ENCODE measurements at places on chromosomes 3 and 15.

DNA sequence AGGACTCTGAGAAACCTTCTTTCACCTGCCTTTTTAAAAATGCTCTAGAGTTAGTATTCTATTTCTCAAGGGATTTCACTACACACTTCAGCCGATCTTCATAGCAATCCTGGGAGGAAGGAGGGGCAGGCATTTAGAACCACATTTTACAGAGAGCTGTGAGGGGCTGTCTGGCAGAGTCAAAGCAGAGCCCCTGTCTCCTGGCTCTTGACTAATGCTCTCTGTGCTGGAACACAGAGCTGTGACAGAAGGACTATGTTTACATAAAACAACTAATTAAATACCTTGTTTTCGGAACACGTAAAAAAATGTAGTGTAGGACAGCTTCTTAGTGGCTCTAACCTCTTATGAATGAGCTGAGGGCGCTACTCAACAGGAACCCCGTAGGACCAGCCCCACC, 7.6 kb upstream of the SPTBN5 start:
- no peak for DNase-seq

- no peak for DNase-seq
These were observed 409.2 kb downstream of the DIPK2A start for GRCh38 chr3:144380849-144381248.

DNA sequence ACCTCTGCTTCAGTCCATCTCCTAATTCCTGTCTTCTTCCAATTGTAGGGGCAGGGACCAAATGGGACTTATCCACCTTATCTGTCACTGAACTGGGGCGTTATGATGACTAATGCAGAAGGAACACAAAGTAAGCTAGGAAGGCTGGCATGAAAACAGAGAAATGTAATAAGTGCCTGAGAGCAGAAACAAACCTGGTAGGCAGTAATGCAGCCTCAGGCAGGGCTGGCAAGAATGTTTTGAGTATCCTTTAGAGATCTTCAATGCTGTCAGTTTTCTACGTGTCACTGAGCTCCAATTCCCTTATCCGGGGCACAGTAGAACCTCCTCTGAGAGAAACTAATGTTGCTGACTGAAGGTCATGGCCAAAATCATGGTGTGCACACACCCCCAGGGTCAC, 246.2 kb upstream of the TBL1XR1 start:
- DNase-seq, result no peak

- DNase-seq, result no peak
These were observed 189.2 kb upstream of the SLCO3A1 start for GRCh38 chr15:91664224-91664836.

DNA sequence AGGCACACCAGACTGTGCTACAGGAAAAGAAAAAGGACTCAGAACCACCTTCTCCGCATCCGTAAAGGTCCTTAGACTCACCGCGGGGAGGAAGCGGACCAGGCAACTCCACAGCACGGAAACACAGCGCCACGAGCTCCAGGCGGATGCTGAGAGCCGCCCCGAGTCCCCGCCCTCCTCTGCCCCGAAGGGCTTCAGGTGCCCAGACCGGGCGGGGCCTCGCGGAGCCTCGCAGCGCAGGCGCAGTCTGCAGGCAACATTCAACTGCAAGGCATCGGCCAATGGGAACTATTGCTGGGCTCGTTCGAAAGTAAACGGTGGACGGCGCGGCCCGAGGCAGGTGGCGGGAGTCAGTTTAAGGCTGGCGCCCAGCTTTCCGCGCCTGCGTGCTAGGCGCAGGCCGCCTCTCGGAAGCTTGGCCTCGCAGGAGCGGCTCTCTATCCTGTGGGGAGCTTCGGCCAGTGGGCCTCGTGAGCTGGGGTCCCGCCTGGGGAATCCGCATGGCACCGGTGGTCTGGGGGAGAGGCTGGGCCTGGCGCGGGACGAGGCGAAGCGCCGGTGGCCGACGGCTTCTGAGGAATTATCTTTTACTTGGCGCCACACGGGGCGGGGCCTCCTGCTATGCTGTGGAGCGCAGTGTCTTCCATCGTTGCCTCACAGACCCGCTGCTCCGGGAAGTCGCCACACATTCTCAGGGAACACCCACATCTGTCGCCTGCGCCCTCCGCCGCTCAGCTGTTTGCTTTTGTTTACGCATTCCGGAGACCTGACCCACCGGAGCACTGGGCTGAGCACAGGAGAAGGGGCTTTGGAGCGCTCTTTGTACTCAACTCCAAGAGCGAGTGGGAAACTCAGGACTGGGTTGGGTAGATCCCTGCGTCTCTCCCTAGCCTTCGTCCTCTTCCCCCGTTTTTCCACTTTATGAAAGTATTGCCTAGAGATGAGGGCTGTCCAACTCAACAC, at the start of gene TRIM59:
Gene TRIM59, minus strand, starts transcription at position 151 of the 963 bp plus-strand sequence. CDS start 10,603 bp downstream, outside the sequence.
- peak; percentile 93 for DNase-seq

DNA sequence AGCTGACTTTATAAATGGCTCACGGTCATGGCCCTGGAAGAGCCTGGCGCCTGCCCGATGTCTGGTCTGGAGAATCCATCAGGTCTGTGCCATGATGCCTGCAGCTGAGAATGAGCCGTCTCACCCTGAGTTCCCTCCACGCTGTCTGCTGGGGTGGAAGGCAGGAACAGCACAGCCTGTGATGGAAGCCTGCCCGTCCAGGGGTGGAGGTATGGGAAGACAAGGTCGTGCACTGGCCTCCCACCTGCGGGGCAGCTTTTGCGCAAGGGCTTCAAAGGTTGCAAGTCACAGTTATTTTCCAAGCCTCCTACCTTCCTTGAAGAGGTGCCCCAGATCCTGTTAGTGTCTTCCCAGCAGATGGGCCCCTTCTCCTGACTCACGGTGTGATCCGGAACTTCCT, 275.5 kb downstream of the FAM43A start:
- DNase-seq, result no peak

DNA sequence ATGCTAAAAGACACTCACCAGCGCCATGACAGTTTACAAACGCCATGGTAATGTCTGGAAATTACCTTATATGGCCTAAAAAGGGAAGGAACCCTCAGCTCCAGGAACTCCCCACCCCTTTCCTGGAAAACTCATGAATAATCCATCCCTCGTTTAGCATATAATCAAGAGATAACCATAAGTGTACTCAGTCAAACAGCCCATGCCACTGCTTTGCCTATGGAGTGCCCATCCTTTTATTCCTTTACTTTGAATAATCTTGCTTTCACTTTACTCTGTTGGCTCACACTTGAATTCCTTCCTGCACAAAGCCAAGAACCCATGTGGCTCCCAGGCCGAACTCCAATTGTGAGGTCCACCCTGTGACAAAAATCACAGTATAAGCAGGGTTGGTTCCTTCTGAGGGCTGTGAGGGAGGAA, 19.1 kb upstream of the FSTL1 start:
- no peak for DNase-seq

GRCh38 chr15:52540374-52541012, 11.8 kb upstream of the MYO5A start:
- no peak for DNase-seq

- DNase-seq, result no peak
These were observed 41.7 kb downstream of the APH1B start for GRCh38 chr15:63319065-63319464.

DNA sequence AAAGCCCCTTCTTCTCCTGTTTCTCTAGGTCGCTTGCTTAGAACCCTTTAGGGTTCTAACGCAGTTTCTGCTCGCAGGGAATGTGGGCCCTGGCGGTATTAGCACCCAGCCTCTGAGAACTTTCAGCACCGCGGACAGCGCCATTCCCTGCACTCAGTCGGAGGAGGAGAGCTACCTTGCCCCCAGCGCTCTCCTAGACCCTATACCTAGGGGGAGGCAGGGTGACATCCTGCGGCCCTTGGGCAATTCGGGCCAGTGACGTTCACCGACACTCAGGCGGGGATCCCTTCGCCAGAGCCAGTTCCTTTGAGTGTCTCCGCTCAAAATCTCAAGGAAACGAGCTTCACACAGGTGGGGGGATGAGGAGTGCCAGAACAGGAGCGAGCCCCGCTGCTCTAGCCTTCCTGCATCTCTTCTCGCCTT, 1.3 kb downstream of the SLC7A14 start:
- peak; percentile 34 for DNase-seq

DNA sequence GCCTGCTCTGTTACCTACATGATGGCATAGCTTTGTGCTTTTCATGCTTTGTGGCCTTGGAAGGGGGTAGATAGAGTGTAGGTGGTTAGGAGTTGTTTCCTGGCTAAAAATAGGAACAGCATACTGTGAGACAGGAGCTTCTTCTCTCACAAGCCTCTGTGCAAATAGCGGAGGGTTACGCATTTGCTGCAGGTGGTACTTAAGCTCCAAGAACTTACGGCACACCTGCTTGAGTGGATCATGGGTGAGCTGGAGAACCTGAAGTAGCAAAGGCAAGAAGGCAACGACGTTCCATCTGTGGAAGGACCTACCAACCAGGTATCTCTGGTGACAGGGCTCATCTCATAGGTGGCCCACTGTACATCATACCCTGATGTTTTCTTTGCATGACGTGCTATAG, 66.0 kb downstream of the ST6GAL1 start:
- DNase-seq, result no peak

GRCh38 chr15:51499379-51499976, 123.1 kb downstream of the DMXL2 start:
- DNase-seq, result no peak

- DNase-seq, result no peak
These were observed 69.8 kb downstream of the CHRNA7 start for GRCh38 chr15:32099956-32100684.

- no peak for DNase-seq
These were observed 421.4 kb downstream of the SHQ1 start for GRCh38 chr3:72426618-72427397.

GRCh38 chr3:138938877-138939560, 7.9 kb downstream of the FOXL2 start:
- DNase-seq, result no peak

DNA sequence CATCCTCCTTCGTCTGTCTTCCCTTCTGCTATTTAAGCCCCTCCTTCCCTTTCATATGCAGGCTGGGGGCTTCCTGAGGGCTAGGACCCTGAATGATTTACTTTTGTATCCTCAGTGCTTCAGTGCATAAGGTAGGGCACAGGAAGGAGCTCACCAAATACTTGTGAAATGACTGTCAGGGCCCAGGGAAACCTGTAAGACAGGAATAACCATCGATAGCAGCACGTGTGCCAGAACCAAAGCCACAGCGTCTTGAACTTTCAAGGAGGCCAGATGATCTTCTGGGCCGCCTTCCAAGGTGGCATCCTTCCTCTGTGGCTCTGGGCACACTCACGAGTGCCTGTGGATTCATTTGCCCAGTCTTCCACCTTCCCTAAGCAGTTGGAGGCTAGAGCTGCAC, 3.9 kb downstream of the TMED3 start:
- no peak for DNase-seq

GRCh38 chr3:181279239-181279565, 289.7 kb upstream of the DNAJC19 start:
- no peak for DNase-seq

DNA sequence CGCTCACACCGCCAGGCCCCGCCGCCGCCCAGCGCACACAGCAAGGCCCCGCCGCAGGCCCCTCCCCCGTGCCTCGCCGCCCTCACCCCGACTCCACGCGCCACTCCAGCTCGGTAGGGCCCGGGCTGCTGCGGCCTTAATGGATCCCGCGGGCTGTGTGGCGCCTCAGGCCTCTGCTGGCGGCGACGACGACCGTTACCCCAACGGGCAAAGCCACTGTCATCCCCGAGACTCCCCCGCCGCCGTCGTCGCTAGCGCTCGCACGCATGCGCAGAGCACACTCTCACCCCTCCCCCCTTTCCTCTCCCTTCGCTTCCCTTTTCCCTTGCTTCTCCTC, at the start of gene MSL2:
Gene MSL2, minus strand, starts transcription at position 272 of the 337 bp plus-strand sequence. CDS start 1,222 bp downstream, outside the sequence.
- DNase-seq, result no peak

DNA sequence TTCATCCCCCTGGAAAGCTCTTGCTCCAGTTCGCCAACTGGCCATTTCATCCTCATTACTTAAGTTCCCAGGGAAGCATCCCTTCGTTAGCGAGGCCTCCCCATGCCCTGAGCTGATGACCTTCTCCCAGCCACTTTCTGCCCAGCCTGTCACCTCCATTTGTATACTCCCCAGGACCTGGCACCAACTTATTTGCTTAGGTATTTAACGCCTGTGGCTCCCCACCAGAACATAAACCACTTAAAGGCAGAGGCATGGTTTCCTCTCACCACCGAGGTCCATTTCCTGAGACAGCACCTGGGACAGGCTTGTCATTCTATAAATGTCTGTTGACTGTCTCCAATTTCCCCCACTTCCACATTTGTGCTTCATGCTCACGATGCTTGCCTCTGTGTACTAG, 189.0 kb downstream of the ZNF621 start:
- DNase-seq, result no peak

DNA sequence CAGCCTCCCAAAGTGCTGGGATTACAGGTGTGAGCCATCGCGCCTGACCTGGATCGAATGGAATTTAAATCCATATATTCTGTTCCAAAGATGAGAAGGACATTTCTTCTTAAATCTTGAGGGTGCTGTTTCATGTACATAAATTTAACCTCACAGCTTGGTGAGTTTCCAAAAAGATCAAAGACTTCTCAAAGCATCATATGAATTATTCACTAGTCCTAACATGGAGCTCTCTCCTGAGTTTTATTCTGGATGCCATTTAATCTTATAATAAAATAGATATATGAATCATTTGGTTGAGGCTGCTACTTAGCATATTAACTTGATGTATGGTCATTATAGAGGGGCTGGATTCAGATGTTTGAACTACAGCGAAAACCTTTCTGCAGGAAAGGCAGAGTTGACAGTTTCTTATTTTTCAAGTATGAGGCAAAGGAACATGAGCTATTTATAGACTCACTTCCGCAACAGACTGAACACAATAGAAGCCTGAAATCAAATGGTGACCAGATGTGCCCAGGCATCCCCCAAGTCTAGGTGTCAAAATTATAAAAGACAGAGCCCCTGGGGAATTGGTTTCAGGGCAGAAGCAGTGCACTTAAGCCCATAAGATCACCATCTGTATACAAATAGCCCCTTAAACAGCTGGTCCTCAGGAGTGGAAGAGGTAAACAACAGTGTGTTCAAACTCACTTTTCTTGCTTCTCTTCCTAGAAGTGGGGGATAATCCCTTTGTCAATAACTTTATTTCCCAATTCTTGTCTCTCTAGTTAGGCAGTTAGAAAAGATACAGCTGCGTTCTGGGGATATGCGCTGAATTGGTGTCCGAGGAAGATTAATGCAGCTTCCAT, 29.7 kb downstream of the STARD9 start:
- no peak for DNase-seq

GRCh38 chr3:57951066-57951882, 56.9 kb upstream of the FLNB start:
- no peak for DNase-seq

GRCh38 chr15:32033186-32033890, 3.0 kb downstream of the CHRNA7 start:
- DNase-seq, result no peak

- DNase-seq, result no peak
These were observed 67.4 kb downstream of the IMPG2 start for GRCh38 chr3:101252945-101253344.

- DNase-seq, result no peak
These were observed 5.9 kb downstream of the MEX3B start for GRCh38 chr15:82039871-82040270.

DNA sequence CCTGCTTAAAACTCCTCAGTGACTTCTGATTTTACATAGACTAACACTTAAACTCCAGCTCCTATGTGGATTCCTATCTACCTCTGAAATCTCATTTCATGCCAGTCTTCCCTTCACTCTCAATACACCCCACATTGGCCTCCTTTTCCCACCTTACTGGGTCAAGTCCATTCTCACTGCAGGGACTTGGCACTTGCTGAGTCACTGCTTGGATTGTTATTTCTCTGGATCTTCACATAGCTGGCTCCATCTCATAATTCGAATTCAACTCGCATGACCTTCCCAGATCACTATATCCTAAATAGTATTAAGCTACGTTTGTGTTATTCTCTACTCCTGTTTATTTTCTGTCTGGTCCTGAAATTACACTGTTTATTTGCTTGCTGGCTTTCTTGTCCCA, 59.6 kb upstream of the FRMD4B start:
- DNase-seq, result no peak

- DNase-seq, result no peak
These were observed 2.3 kb downstream of the TPM1 start for GRCh38 chr15:63044645-63045464.

All from activated CD8-positive, alpha-beta memory T cell treated with anti-CD3 and anti-CD28 coated beads for 48 hours (primary cell).